SK-MEL-5 (cell line): ENCODE measurements at places on chromosomes 7 and 10.

- DNase-seq, result peak; percentile 41
Measured at GRCh38 chr7:28017372-28017771, 163.2 kb downstream of the JAZF1 start.

DNA sequence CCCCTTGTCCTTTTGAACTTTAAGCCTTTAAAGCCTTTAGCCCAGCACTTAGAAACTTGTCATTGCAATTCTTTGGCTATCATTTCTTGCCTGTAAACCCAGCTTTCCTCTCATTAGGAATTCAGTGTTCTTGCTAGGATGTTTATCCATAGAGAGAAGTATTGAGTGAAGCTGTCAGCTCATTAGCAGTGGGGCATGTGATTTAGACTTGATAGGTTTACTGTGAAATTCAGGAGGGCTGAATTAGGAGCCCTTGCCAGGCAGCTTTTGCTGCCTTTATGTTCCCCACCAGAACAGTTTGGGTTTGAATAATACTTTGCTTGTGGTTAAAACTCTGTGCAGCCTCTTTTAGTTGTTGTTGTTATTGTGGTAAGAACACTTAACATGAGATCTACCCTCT is 39.5 kb downstream of the LHFPL3 start:
- DNase-seq, result no peak

GRCh38 chr10:131316321-131317075 is 5.0 kb upstream of the TCERG1L start:
- DNase-seq, result no peak

DNA sequence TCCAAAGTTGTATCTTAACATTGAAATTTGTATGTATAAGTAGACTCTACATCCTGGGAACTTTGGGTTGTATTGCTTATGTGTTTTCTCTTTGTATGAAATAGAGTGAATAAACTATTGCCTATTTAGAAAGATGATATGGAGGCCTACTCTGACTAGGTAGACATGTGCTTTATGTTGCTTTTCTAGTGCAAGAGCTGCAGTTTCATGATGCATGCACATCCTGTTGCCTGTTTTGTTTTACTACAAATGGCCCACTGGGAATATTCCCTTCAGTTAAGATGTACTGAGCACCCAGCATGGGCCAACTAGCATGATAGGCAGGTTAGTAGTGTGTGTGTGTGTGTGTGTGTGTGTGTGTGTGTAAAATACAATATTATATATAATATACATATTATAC is 282.1 kb upstream of the LRGUK start:
- no peak for DNase-seq

- DNase-seq, result no peak
Measured at GRCh38 chr7:142807855-142808460, 37.2 kb downstream of the PRSS2 start.

DNA sequence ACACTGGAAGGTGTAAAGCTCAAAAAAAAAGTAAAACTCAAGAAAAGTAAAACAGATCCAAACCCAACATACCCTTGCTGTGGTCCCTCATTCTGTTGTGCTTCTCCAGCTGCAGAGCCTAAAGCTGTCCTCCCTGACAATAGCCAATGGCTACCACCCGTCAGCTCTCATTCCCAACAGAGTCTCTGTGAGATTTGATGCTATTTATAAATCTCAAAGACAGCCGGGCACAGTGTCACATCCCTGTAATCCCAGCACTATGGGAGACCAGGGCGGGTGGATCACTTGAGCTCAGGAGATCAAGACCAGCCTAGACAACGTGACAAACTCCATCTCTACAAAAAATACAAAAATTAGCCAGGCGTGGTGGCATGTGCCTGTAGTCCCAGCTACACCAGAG is 116.0 kb downstream of the KMT2E start:
- no peak for DNase-seq

GRCh38 chr7:30028749-30029635 is 780 bp downstream of the PLEKHA8 start:
- DNase-seq, result peak; percentile 44

GRCh38 chr7:128879939-128880746 is 17.5 kb downstream of the ATP6V1F start:
- DNase-seq, result peak; percentile 79

- no peak for DNase-seq
Measured at GRCh38 chr10:35460852-35461460, 124.6 kb downstream of the CCNY start.

DNA sequence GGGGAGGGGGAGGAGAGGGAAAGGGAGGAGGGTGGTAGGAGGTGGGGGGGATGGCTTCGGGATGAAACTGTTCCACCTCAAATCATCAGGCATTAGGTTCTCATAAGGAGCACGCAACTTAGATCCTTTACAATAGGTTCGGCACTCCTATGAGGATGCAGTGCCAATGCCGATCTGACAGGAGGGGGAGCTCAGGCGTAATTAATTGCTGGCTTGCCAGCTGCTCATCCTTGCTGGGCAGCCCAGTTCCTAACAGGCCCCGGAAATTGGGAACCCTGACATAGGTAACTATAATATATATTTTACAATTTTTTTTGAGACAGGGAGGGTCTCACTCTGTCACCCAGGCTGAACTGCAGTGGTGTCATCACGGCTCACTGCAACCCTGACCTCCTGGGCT is 118.8 kb upstream of the SFMBT2 start:
- DNase-seq, result peak; percentile 54

DNA sequence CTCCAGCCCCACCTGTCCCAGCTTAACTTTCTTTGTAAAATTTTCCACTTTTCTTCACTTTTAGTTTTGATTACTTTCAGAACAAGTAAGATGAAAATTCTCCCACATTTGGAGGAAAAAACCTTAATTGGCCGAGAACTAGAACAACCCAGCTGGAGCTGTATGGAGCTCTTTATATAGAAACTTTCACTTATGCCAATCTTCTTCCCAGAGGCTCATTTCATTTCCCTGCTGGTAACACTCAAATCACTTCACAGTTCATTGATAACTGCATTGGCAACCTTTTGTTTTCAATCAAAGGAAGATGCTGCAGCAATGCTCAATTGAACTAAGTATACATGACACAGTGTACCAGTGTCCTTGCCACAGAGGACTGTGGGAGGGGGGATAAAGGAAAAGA is 176.2 kb upstream of the NOBOX start:
- DNase-seq, result no peak

DNA sequence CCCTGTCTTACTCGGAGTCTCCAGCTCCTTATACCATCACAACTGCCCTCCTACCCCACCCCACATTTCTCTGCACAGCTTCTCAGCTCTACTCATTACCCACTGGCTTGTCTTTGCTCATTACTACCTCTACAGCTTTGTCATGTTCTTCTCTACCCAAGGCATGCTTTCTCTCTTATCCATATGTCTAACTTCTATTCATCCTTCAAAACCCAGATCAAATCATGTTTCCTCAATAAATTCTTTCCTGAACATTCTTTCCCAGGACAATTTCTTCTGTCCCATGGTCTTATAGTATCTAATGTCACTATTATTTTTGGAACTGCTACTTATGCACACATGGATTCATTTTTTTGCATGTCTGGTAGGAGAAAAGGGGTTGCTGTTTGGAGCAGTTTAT is 231.4 kb downstream of the PTEN start:
- no peak for DNase-seq

DNA sequence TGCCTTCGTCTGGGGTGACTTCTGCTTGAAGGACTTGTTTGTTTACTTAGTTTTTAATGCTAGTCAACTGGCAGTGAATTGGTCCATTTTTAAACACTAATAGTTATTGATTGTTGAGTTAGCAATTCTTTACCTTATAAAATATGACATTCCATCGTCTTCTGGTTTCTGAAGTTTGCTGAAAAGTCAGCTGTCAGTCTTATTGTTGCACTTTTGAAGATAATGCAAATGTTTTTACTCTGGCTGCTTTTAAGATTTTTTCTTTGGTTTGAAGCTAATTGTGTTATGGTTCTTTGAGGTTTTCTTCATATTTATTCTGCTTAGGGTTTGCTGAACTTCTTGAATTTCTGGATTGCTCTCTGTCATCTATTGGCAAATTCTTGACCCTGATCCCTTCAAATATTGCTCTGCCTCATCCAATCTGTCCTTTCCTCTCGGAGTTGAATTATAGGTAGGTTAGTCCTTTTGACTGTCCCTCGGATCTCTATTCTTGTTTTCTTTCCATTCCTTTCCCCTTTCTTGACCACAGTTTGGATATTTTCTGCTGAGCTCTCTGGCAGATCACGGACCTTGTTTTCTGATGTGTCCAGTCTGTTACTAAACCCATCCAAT is 24.2 kb downstream of the MGMT start:
- no peak for DNase-seq

GRCh38 chr7:112052993-112053736 is 153.0 kb downstream of the DOCK4 start:
- no peak for DNase-seq

GRCh38 chr10:80767963-80768362 is 230.3 kb downstream of the SH2D4B start:
- DNase-seq, result no peak

- DNase-seq, result no peak
Measured at GRCh38 chr10:24744946-24745345, 21.3 kb upstream of the ARHGAP21 start.

DNA sequence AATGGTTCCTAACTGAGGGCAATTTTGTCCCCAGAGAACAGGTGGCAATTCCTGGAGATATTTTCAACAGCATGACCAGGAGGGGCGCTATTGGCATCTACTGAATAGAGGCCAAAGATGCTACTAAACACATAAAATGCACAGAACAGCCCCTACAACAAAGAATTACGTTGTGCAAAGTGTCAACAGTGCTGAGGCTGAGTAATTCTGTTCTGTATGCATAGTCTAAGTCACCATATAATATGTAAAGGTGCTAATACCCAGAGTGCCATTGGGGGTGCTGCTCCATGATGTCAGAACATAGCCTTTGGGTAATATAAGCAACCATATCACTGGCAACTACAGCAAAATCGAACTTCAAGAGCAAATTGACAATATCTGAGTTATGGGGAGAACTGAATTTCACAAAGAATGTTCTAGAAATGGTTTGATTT is 213.3 kb upstream of the PHYHIPL start:
- DNase-seq, result peak; percentile 61

GRCh38 chr7:55278321-55278720 is 86.8 kb upstream of the LANCL2 start:
- no peak for DNase-seq

- DNase-seq, result no peak
Measured at GRCh38 chr7:47627580-47628283, 45.8 kb upstream of the TNS3 start.

GRCh38 chr7:110531186-110531585 is 559.7 kb upstream of the LRRN3 start:
- DNase-seq, result no peak

GRCh38 chr7:125592331-125592730 is 662.7 kb upstream of the POT1 start:
- DNase-seq, result no peak
